ENCODE measurements at places on chromosomes 13 and 19. TPM values are rescaled to one million over a fixed set of nuclear protein-coding genes. Genes with fewer than 3 reads are reported as not detected.

Gene MYPOP
- total RNA-seq: 15.2 TPM

Gene CEACAM16
- total RNA-seq: not detected

Gene KIR2DL1
- total RNA-seq: not detected

Gene ZIC5
- total RNA-seq: not detected

- no peak for DNase-seq
Measured at GRCh38 chr13:70117338-70117905, 9.2 kb upstream of the KLHL1 start.

DNA sequence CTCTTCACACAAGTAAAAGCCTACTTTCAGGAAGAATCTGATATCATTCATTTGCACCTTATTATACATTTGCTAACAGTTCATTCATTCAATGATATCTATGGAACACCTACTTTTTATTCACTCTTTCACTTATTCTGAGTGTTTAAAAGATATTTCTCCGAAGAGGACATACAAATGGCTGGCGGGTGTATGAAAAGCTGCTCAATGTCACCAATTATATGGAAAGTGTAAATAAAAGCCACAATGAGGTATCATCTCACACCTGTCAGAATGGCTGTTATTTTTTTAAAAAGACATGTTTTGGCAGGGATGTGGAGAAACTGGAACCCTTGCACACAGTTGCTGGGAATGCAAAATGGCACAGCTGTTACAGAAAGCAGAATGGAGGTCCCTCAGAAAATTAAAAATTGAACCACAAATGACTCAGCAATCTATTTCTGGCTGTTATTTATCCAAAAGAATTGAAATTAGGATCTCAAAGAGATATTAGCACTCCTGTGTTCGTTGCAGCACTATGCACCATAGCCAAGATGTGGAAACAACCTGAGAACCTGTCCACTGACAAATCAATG, 127.6 kb upstream of the IRS2 start:
- no peak for DNase-seq
